ENCODE measurements at places on chromosomes 2 and 18. TPM values are rescaled to one million over a fixed set of nuclear protein-coding genes. Genes with fewer than 3 reads are reported as not detected.

DNA sequence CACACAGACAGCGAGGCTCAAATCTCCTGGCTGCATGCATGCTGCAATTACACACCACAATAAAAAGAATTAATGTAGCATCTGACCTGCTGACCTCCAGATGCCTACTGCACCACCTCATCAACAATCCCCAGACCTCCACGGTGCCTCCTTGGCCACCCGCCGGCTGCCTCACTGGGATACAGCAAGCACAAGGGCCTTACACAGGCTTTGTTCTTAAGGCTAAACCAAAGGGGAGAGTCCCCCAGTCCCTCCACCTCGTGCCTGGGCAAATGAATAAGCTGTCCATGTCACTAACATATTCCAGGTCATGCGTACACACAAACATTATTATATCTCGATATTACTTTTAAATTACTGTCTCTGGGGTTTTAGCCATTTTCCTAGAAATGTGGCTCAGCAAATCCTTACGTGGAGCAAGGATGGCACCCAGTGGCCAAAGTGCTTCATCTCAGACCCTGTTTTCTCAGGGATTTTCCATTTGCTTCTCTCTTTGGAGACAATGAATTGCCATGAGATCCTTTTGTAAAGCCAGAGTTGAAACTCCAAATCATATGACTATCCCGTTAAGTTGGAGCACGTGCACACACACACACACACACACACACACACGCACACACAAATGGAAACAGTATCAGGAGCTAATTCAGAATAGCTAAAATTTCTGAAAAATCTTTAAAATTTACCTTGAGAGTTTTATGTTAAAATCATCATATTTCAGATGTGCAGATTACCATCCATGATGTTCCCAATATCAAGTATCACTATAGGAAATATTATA, 313.8 kb downstream of the PDE11A start:
- peak; percentile 42 for DNase-seq
- no peak overlapping the region for H3K27ac ChIP-seq
- no peak overlapping the region for H3K4me3 ChIP-seq
- no peaks in the 10 kb centered on the region for H3K36me3 ChIP-seq
- peaks cover 3% of the 10 kb centered on the region for H3K4me1 ChIP-seq
- peaks cover 5% of the 10 kb centered on the region for H3K27me3 ChIP-seq

- DNase-seq = peak; percentile 13
- no peaks in the 10 kb centered on the region for H3K27me3 ChIP-seq
- H3K36me3 ChIP-seq = no peaks in the 10 kb centered on the region
- no peak overlapping the region for H3K27ac ChIP-seq
- H3K4me1 ChIP-seq = no peaks in the 10 kb centered on the region
- no peak overlapping the region for H3K4me3 ChIP-seq
Measured at GRCh38 chr2:126627643-126628042, 28.3 kb upstream of the GYPC start.

- H3K36me3 ChIP-seq = no peaks in the 10 kb centered on the region
- no peak overlapping the region for H3K27ac ChIP-seq
- peaks cover 21% of the 10 kb centered on the region for H3K27me3 ChIP-seq
- H3K4me1 ChIP-seq = no peaks in the 10 kb centered on the region
Measured at GRCh38 chr2:126995621-126996377, 97.1 kb downstream of the TEX51 start.

DNA sequence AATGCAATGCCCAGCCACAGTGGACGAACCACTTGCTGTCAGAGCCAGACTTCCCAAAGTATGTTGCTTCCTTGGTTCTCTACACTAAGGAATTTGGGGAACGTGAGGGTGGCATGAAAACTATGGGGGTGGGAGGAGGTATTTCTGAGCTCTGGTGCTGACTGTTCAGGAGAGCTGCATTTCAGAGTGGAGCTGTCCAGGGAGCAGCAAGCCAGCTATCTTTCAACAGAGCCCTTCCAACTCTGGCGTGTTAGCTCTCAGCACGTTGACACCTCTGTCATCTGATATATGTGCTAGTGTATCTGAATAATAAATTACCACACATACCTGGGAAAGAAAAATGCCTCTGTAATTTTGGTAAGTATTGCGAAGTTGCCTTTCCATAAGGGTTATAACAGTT, 66.1 kb downstream of the SAP130 start:
- no peak overlapping the region for H3K27ac ChIP-seq
- peaks cover 27% of the 10 kb centered on the region for H3K36me3 ChIP-seq

ADAM23 gene
- total RNA-seq = 3.9 TPM

GRCh38 chr2:179438654-179439053, 174.0 kb upstream of the SESTD1 start:
- no peak for DNase-seq
- H3K4me1 ChIP-seq = no peaks in the 10 kb centered on the region
- no peak overlapping the region for H3K4me3 ChIP-seq
- H3K27me3 ChIP-seq = no peaks in the 10 kb centered on the region

DNA sequence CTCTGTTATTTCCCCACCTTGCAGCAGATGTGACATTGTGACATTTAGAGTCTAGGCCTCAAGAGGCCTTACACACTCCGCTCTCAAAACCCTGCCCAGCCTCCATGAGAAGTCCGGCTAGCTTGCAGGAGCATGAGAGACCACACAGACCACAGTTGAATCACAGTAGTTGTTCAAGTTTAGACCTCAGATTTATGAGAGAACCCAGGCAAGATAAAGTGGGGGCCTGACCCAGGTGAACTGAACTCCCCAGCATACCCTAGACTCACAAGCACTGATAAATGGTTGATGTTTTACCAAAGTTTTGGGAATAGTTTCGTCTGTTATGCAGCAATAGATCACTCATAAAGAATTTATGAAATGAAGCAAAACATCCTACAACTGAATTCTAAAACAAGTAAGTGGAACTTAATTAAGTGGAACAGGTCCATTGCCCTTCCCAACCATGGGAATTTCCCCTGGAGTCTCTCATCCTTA, 4.7 kb upstream of the STAT1 start:
- no peak overlapping the region for H3K27ac ChIP-seq
- H3K27me3 ChIP-seq = no peaks in the 10 kb centered on the region
- H3K4me3 ChIP-seq = no peak overlapping the region
- no peak for DNase-seq
- H3K4me1 ChIP-seq = peaks cover 18% of the 10 kb centered on the region

DNA sequence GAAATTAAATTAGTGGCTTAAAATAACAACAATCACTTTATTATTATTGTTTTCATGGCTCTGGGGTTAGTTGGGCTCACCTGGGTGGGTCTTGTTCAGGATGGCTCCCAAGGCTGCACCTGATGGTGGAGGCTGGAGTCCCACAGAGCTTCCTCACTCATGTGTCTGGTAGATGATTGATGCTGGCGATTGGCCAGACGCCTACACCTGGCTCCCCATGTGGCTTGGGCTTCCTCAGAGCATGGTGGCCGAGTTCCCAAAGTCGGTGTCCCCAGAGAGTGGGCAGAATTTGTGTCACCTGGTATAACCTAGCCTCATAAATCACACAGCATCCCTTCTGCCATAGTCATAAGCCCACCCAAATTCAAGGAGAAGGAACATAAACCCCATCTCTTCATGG, 18.2 kb downstream of the DBI start:
- DNase-seq = no peak
- H3K27ac ChIP-seq = no peak overlapping the region
- no peaks in the 10 kb centered on the region for H3K4me1 ChIP-seq
- no peaks in the 10 kb centered on the region for H3K36me3 ChIP-seq
- H3K4me3 ChIP-seq = no peak overlapping the region

DNA sequence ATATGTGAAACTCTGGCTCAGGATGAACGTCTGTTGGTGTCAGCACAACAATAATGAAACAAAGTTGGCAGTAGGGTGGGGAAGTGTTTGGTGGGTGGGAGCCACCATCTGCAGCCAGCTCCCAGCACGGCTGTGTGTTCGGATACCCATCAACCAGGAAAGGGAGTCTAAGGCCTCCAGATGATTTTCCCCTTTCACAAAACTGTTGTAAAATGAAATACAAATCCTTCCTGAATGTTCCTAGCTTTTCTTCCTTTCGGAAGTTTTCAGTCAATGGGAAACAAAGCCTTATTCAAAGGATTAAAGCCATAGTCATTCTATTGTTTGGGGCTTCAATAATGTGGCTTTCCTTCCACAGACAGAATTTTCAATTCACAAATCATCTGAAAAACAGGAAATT, 14.5 kb upstream of the DARS1 start:
- no peaks in the 10 kb centered on the region for H3K27me3 ChIP-seq
- no peaks in the 10 kb centered on the region for H3K36me3 ChIP-seq
- H3K4me3 ChIP-seq = no peak overlapping the region
- H3K4me1 ChIP-seq = no peaks in the 10 kb centered on the region
- no peak overlapping the region for H3K27ac ChIP-seq
- no peak for DNase-seq
